ENCODE measurements at places on chromosomes 1 and 21.

DNA sequence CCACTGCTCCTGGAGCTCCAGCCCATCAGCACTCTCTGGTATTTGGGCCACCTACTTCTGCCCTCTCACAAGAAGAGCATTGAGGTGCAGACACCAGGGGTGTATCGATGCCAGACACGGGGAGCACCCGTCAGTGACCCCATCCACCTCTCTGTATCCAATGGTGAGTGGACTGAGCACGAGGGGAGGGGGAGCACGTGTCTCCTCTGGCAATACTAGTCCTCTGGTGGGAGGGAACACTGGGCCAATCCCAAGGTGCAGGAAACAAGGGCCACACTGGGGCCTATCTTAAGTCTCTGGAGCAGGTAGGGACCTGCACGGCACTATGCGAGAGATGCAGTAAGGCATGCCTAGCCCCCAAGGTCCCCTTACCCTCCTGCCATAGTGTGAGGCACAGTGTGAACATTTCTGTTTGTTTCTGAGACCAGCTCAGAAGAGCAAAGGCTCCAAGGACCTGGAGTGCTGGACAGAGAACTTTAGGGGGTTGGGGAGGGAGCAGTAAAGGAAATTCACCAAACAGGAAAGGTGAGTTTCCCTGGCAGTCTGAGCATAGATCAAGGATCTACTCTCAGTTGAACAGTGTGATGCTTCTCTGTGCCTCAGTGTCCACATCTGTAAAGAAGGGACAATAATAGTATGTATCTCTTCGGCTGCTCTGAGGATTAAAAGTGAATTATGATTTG, 2.3 kb downstream of the FCRLB start:
- DNase-seq: no peak

- no peak for DNase-seq
Measured at GRCh38 chr1:208731981-208732821, 488.0 kb upstream of the PLXNA2 start.

- DNase-seq: no peak
Measured at GRCh38 chr21:43340491-43341377, 86.2 kb downstream of the SIK1 start.

- DNase-seq: no peak
Measured at GRCh38 chr1:159652506-159652905, 61.9 kb downstream of the CRP start.

- DNase-seq: no peak
Measured at GRCh38 chr1:163166886-163167555, 35.7 kb downstream of the RGS5 start.

DNA sequence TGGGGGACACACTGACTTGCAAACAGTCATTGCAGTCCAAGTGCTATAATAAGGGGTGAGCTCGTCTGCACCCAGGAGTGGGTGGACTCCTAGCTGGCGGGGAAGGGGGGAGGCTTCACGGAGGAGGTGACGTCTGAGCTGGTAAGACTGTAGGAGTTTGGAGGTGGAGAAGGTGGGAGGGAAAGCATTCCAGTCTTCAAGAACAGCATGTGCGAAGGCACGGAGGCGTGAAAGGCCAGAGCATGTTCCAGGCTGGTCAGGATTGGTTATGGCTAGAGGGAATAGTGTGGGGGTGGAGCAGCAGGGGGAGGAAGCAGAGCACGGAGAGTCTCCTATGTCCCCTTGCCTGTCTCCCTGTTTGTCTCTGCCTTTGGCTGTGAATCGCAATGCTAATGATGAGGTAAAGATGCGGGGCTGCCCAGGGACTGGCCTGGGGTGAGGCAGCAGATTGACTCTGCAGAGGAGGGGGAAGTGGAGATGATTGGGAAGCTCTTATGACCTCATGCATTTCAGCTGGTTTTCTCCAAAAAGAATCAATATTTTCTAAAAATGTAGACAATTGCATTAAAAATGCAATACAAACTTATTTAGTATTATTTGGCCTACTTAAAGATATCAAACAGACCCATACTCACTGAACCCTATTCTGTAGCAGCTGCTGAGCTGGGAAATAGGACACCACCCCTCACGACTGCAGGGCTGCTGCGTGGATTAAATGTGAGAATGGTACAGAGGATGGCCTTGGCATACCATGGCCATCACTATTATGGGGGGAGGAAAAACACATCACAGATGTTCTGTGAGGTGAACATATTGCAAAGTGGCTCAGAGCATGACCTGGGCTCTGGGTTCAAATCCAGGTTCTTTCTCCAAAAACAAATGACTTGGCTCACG, 2.6 kb upstream of the ZNF436 start:
- DNase-seq: no peak

DNA sequence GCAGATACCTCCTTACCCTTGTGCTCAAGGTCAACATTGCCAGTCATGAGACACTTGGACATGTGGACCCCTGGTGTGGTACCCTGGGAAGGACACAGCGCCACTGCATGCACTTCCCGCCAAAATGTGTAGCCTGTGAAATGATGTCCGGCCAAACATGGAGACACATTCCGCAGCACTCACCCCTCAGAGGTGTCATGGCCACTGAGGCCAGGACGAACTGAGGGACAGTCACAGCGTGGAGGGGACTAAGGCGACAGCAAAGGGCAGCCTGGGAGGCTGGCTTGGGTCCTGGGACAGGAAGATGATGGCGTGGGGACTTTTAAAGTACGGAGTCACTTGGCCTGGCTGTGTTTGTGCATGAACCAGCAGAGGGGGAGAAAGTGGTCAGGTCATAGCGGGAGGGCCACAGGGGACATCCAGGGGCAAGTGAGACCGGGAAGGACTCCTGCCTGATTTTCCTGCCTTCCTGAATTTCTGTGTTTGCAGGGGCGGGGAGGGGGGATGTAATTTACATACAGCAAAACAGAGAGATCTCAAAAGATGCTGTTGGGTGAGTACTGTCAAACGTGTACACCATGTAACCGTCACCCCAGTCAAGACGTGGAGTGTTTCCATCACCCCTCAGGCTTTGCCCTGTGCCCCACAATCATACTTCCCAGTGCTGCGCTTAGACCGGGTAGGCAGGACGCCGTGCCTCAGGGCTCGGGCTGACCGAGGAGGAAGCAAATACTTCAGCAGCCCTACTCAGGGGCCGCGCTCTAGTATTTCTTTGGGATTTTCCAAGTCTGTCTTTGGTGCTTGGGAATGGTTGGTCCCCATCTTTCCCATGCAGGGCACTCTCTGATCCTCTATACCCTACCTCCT, 45.2 kb downstream of the WDR4 start:
- DNase-seq: no peak

DNA sequence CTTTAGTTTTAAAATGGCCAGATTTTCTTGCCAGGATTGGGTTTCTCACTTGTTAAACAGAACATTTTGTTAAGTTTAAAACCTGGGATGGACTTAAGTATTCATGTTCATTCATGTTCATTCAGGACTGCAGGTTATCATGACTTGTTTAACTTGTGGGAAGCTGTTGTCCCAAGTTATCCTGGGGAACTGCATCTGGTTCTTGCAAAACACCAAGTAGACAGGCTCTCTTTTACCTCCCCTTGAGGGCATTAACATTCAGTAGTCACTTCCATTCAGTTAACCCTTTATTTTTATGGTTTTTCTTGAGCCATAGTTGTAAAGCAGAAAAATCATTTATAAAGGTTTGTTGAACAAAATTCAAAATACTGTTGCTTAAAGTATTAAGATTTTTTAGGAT, 8.1 kb downstream of the SOD1 start:
- no peak for DNase-seq

DNA sequence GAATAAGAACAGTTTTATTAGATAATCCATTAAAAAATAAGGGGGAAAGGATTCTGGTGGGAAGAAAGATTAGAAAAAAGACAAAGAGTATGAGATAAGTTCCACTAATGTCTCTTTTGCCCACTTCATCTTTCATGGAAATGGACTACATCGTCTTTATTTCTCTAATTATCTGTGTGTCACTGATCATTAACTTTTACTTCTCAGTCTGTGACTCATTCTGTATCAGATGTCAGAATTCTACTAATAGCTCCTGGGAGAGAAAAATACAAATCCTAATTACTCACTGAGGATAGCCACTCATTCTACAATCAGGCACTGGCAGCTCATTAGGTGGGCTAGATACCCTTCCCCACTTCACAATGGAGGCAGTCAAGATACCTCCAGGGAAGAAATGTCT, 41.7 kb downstream of the ILDR2 start:
- no peak for DNase-seq

DNA sequence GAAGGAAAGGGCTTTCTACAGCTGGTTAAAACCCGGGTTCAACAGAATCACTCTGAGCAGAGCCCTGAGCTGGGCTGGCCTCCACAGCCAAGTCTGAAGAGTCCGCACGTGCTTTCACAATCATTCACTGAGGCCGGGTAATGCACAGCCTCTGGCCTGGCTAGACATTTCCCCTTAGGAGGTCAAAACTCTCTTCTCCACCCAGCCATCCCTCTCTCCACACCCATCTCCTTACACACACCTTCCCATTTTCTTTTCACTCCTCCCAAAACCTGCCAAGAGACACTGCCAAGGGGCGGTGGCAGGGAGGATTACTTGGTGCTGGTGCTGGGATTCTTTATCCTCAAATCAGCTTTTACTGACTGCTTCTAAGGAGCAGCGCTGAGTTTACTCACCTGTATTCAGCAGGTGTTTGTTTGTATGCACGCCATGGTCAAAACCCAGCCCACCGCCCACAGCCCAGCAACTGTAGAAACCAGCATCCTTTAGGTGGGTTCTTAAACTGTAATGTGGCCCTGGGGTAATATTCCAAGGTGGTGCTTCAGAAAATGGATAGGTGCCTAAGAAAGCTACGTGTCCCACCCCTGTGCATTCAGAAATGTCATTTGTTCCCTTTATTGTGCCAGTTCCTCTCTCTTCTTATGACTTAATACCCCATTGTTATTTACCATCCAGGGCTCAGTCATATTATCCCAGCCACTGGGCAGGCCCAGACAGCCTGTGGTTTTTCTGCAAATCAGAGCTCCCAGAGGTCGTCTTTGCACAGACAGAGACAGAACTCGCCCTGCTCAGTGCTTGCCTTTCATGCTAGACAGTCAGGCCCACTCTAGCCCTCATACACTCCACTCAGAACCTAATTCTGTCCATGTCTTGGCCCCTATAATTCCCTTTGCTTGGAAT, 80.2 kb downstream of the ADSS2 start:
- DNase-seq: no peak

GRCh38 chr1:51863384-51863783, 15.1 kb downstream of the NRDC start:
- DNase-seq: no peak

DNA sequence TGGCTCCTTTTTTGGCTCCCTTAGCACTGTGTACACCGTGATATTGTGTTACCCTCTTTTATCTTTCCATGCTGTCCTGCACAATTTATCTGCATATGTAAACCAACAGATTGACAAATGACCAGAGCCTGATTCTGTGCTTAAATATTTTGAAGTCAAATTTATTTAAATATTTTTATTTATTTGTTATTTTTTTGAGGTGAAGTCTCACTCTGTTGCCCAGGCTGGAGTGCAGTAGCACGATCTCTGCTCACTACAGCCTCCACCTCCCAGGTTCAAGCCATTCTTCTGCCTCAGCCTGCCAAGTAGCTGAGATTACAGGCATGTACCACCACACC, 12.8 kb downstream of the PMF1 start:
- no peak for DNase-seq

GRCh38 chr1:94017155-94017829, 103.7 kb downstream of the ABCA4 start:
- no peak for DNase-seq

- no peak for DNase-seq
Measured at GRCh38 chr1:23657659-23658275, 33.8 kb upstream of the RPL11 start.

DNA sequence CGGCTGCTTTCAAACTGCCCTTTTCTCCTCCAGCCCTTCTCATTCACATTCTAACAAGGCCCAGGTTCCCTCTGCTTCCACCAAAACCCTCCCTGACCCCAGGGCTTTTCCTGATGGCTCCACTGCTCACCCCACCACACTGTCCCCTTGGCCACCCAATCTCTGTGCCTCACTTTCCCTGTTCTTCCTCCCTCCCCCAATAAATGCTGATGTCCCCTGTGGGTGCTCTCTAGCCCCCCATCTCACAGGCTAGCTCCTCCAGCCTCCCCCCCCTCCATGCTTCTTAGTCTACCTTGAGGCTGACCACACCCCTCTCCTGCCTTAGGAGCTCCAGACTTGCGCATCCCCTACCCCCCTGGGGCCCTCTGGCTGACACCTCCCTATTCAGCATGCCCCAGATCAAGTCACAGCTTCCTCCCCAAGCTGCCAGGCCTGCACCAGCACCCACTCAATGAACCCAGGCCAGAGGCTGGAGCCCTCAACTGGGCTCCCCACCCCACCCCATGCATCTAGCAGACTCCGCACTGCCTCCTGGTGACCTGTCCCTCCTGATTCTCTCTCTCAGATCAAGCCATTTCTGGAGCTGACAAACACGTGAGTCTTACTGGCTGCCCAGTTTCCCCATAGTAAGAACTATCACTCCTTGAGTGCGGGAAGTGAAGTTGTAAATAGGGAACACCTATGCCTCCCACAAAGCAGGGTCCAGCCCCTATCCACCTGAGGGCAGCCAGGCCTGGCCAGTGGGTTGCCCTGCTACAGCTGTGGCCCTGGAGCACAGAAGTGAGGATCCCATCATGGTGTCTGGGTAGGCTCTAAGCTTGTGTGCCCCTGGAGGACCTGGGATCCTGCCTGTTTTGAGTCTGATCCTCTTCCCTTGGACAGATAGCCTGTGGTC, 117.9 kb downstream of the DMRTB1 start:
- no peak for DNase-seq

- no peak for DNase-seq
Measured at GRCh38 chr1:20753589-20753988, 21.1 kb upstream of the SH2D5 start.

DNA sequence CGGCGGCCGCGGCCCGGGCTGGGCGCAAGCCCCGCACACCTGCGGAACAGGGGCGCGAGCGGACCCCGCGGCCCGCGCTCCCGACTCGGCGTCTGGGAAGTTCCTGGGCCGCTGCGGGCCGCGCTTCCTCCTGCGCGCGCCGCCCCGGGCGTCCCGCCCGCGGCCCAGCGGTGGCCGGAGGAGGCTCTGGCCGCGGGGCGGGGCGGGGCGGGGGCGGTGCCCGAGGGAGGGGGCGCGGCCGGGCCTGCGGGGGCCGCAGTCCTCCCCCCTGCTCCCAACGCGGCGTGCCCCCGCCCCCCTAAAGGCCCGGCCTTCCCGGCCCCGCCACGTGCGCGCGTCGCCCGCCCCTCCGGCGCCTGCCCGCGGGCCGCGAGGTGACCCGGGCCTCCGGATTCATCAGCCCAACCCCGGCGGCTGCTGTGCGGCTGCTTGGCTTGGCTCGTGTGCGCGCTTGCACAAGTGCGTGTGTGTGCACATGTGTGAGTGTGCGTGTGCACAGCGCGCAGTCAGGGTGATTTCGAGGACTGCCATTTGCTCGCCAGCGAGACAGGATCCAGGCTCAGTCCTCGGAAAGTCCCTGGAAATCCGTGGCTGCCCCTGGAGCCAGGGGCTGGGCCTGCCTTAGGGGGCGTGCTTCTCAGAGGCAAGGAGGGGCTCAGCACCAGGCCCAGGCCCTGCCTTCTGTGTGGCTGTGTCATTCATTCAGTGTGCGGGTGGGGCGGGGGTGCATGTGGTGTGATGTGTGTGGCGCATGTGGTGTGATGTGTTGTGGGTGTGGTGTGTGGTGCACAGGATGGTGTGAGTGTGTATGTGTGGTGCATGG, at the start of gene C2CD2:
Gene C2CD2 (minus strand): TSS at position 188 of the 823 bp plus-strand sequence. CDS start 370 bp downstream, outside the sequence.
- no peak for DNase-seq
